ENCODE measurements at places on chromosomes 12 and 14.

GRCh38 chr12:108933949-108934348 is 54.1 kb downstream of the DAO start:
- DNase-seq = no peak

- DNase-seq = peak; percentile 58
Observed at GRCh38 chr12:12482150-12482761, 80.4 kb downstream of the DUSP16 start.

- no peak for DNase-seq
Observed at GRCh38 chr12:2386566-2386965, 333.8 kb downstream of the CACNA1C start.

GRCh38 chr12:570921-571794 is 92.1 kb downstream of the NINJ2 start:
- no peak for DNase-seq

DNA sequence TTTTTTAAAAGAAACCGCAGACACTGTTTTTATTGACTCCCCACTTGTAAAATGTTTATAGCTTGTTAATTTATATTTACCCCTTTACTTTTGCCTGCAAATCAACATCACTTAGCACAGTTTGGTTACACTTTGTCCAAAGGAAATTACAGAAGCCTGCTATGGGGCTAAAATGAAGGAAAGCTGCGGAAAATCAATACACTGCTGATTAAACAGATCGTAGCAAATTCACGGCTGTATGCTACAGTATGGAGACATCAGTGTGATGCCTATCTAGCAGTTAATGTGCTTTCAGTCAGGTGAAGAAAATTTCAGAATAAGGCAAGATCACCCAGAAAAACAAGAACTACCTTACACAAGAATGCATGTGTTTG is 110.0 kb downstream of the FOXG1 start:
- no peak for DNase-seq

- DNase-seq = no peak
Observed at GRCh38 chr12:75823475-75823874, 208.1 kb downstream of the PHLDA1 start.

DNA sequence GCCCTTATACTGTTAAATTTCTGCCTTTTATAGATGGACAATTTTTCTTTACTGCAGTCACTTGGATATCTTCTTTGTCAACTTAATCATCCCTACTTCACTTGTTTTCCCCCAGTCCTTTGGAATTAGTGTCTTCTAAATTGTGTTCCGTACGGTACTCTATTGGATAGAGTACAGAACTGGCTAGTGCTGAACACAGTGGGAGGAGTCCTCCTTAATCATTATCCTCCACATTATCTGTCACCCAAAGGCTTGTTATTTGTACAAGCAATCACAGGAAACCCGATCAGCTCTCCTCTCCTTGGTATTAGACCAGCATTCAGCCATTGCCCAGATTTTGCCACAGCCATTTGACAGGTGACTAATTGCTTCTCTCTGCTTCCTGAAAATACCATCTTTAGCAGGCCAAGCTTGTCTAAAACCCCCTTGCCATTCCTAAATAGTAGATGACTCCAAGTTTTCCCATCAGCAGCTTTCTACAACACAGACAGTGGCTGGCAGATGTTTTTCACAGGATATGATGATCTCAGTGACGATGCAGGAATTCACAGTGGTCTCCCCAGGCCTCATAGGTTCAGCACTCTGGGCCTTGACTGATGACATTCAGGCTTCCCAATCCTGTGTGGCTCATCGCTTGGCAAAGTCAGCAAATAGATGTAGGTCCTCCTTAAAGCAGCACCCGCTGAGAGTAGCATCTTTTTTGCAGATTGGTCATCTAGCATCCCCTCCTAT is 216.0 kb upstream of the RGS6 start:
- DNase-seq = no peak

DNA sequence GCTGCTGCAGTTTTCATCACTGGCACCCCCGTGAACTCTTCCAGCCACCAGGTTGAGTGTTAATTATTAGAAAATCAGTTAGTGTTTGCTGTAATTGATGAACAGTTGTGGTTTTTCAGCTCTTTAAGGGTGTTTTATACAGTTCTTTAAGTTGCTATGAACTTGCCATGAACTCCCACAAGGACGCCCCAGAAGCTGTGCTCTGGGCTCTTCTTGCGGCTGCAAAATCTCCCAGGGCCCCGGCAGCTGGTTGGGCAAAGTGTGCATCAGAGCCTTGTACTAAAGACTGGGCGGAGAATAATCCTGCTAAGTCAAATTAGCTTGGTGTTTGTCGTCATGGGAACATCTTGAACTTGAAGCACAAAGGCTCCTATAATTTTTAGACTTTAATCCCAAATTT is 82.2 kb downstream of the EML1 start:
- no peak for DNase-seq

GRCh38 chr12:30626847-30627246 is 68.8 kb downstream of the IPO8 start:
- no peak for DNase-seq

DNA sequence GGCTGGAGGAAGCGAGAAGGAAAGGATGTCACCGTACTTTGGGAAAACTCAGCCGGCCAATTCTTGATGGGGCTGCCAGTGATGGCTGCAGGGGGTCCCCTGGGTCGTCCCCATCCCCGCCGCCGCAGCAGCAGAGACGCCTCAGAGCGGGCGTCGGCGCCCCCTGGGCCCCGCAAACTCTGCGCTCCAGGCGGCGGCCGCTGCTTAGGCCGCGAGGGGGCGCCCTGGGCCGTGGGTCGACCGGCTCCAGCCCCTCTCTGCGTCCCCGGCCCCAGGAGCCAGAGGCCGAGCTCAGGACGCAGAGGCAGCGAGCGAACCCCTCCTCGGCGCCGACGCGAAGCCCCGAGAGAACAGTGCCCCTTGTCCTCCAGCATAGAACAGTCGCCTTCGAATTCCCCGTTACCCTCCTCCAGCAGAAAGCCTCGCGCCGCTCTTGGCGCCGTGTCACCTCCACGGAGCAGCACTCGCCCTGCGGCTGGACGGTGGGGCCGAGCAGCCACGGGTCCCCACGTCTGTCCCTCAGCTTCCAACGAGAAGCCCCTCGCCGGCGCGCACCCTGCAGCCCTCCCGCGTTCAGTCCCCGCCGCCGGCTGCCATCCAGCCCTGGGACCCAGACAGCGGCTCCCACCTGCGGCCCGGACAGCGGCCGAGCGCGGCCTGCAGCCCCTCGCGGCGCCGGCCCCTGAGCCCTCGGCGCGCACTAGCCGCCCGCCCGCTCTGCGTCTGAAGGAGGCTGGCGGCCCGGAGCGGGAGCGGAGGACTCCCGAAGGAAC is 106.6 kb downstream of the PRICKLE1 start:
- DNase-seq = peak; percentile 24

GRCh38 chr14:66595394-66595793 is 87.4 kb downstream of the GPHN start:
- DNase-seq = no peak

DNA sequence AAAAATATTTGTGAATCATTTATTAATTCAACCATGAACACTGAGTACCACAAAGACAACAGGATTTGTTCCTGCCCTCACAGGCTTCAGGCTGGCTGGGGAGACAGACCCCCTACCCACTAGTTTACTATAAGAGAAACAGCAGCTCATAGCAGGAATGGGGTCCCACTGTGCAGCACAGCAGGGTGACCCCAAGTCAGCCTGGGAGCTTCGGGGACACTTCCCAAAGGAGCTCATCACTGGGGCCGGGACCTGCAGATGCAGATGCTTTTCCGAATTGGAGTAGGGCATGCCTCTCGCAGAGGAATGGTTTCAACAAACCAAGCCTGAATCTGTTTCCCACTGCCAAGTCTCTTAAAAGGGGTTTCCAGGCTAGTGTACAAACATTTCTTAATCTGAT is 176.2 kb upstream of the PWP1 start:
- no peak for DNase-seq

DNA sequence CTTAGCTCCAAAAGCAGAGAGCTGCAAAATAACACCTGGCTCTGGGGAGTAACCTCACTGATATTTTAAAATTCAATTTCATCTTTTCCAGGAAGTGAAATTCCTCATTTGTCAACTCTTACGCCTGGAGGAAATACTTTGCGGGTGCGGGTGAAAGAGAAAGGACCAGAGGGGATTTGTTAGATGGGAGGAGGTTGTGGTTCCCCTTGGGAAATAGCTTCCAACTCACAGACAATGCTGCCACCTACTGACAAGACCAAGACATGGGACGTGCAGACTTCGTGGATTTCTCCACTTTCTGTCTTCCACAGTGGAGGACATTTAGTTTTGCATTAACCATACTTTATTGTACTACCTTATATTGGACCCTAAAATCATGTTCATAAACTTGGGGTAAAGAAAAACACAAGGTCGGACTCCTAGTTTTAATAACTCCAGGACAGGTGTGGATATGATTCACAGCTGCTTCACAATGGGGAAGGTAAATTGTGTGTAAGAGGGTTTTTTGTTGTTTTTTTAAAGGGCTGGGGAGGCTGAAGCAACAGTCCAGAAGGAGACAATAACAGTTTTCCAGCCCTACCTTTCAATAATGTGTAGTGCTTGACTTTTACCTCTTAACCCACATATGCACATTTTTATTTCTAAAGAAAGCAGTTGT is 10.8 kb downstream of the FBXL14 start:
- peak; percentile 77 for DNase-seq

DNA sequence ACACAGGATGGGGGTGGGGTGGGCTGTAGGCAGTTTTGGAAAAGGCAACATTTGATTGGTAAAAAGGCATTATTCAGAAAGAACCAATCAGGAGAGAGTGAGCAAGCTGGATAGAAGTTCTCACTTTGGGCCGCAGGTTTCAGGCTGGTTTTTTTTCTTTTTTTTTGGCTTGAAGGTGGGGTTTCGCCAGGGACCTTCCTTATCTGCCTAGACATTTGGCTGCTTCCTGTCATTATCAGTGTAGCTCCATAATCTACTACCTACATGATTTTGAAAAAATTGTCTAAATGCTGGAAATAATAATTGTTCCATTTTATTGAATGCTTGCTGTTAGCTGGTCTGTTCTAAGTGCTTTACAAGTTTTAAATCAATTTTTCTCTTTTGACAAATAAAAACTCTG is 649.0 kb downstream of the TMTC2 start:
- no peak for DNase-seq

DNA sequence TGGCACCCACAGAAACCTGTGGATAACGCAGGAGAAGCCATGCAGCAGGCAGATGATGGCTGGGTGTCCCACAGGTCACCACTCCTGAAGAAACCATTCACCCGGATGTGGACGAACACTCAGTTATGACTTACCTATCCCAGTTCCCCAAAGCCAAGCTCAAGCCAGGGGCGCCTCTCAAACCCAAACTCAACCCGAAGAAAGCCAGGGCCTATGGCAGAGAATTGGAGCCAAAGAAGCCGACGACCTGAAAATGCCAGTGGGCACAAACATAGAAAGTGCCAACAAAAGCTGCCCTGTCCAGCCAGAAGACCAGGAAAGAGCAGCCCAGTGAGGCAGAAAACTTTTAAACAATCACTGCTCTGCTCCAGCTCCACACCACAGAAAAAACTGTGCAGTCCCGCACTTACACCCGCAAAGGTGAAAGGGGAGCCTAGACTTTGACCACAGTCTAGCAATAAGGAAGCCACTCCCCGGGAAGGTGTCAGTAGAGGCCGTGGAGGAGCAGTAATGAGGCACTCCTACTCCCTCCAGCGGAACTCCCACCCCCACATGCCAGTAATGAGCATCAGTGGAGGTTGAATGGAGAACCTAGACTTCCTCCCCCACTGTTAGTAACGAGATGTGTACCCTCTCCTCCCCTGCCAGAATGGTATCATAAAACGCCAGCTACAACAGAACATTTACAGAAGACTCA is 6.0 kb upstream of the ACVRL1 start:
- no peak for DNase-seq

- DNase-seq = no peak
Observed at GRCh38 chr12:94592080-94592479, 58.3 kb downstream of the TMCC3 start.

DNA sequence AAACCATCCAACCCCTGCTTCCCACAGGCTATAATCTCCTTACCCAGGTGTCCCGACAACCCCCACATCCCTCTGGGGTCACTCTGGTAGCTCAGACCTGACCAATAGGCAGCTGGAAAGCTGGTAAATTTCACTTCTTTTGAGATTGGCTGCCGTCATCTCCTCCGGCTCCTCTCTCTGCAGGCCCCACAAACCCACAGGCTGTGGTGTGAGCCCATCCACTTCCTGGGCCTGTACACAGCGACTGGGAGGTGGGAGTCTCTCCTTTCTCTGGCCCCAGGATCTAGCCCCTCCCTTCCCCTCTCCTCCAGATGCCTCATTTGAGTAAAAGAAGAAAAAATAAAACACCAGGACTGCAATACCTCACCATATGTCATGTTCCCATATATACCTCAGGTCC is 709 bp downstream of the INHBC start:
- DNase-seq = no peak

DNA sequence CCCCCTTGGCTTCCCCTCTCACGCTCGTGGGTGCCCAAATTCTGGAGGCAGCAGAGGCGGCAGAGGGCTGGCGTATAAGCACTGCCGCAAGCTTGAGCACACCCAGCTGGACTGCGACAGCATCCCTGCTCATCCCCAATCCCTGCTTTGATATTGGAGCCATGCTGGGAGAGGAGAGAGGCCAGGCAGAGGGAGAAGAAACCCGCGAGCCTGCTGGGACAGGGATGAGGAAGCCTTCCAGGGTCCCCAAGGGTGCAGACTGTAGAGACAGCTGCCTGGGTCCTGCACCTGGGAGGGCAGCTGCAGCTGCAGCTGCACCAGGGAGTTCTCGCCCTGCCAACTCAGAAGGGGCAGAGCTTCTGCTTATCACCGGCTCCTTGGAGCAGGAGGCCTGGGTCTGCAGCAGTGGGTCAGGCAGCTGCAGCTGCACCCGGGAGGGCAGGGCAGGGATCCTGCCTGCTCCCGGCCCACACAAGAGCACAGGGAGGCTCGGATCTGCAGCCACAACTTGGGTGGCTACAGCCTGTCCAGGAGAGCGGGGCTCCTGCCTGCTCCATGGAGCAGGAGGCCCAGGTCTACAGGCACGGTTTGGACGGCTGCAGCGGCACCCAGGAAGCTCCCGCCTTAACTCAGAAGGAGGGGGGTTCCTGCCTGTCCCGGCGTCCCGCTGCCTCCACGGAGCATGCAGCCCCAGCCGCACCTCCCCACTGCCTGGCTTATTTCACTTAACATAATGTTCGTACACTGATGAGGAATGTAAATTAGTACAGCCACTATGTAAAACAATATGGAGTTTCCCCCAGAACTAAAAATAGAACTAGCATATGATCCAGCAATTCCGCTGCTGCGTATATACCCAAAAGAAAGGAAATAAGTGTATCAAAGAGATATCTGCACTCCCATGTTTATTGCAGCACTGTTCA is 60.4 kb upstream of the SGPP1 start:
- no peak for DNase-seq

- DNase-seq = no peak
Observed at GRCh38 chr12:32482226-32482625, 82.9 kb downstream of the FGD4 start.

- DNase-seq = no peak
Observed at GRCh38 chr12:132491761-132492378, 1.9 kb downstream of the FBRSL1 start.

- DNase-seq = no peak
Observed at GRCh38 chr14:63182968-63183367, 21.3 kb upstream of the RHOJ start.

- no peak for DNase-seq
Observed at GRCh38 chr12:126784328-126784921, 1482.5 kb upstream of the TMEM132C start.
